Stimulated activated CD4-positive, alpha-beta T cell treated with anti-CD3 and anti-CD28 coated beads, TNF-alpha, amount 100 ng/mL, for 24 hours (primary cell): ENCODE measurements at places on chromosomes 7 and 10.

DNA sequence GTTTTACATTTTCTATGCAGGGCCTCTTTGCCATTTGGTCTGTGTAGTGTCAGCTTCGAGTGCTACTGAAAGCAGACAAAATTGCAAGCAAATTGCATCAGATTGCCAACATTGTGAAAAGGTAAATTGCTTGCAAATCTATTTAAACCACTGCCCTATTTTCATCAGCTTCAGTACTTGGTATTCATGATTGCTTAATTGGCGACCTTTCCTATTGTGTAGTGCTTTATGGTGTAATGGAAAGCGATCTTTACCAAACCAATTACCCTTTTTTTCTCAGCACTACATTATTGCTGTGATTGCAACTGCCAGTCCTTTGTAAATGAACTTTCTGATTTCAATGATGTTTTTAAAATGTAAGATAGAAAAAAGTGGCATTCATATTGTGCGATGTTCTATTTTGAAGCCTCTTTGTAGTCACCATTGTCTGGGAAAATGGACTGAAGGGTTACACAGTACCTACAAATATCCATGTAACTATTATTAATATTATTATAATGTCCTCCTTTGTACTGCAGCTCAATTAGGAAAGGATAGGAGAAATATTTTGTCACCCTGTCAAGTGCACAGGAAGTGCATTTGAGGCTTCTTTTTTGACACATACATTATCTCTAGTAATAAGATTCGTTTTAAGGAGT, 177.7 kb upstream of the SP8 start:
- DNase-seq = no peak

DNA sequence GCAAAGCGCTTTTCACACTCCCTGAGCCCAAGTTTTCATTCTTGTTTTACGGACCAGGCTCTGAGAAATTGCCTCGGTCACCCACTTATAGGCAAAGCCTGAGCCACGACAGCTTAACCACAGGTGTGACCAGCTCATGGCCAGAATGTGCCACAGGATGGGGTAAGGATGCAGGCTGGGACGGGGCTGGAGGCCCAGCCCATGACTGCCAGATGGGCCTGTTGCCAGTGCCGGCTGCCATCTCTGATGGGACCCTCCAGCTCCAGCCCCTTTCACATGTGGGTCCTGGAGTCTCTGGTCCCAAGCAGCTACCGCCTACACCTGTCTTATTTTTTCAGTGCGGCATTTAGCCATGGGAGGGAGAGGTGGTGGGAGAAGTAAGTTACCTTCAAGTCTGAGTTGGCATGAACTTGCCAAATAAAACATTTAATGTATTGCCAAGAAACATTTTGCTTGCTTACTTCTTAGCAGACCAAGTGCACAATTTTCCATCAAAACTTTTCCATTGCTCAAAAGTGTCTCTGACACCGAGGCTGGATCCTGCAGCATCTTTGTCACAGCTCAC, 142.6 kb downstream of the GRK5 start:
- DNase-seq = no peak

GRCh38 chr7:25665903-25666670, 437.8 kb upstream of the NPVF start:
- DNase-seq = no peak

- DNase-seq = no peak
These were observed 147.0 kb upstream of the CELF2 start for GRCh38 chr10:10870523-10871241.

GRCh38 chr7:158452331-158452730, 135.3 kb downstream of the PTPRN2 start:
- no peak for DNase-seq

- no peak for DNase-seq
These were observed 775 bp downstream of the STARD3NL start for GRCh38 chr7:38178695-38179344.

GRCh38 chr10:95214369-95214768, 20.3 kb downstream of the ACSM6 start:
- no peak for DNase-seq

GRCh38 chr7:32217341-32218153, 147.3 kb upstream of the PDE1C start:
- no peak for DNase-seq

- DNase-seq = no peak
These were observed 22.3 kb upstream of the TMEM26 start for GRCh38 chr10:61475449-61475873.

DNA sequence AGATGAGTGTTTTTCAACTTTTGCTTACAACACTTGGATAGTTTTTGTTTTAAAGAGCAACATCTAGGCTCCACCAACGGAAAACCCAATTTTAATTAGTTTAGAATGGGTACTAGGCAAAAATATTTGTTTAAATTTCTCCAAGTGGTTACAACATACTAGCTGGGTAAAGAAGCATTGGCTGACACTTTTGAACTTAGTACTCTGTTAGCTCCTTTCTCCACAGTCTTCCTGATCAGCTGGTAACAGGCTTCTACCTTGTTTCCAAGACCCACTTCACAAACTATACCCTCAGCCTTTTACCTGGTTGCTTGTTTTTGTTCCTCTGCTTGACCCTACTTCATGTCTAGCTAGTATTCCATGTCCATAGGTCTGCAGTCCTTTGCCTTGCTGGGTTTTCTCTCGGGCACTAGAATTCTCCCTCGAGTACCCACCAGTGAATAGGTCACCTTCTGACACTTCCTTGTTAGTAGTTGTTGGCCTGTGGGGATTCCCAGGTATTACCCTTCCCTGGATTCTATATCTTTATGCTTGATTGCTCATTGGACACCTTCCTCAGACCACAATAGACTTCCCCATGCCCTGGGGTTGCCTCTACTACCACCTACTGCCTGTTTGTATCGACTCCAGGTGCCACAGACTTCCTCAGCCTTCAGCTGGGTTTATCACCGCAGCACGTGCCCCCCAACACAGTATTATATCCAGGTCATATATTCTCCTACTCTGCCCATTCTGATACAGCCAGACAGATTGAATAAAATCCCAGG, 42.0 kb downstream of the PRPS1L1 start:
- DNase-seq = no peak
